Stimulated activated CD8-positive, alpha-beta memory T cell treated with anti-CD3 and anti-CD28 coated beads, Interleukin-15, amount 100 ng/mL, for 48 hours (primary cell): ENCODE measurements at places on chromosomes 12 and 14.

GRCh38 chr12:100857971-100858370 lies 63.4 kb downstream of the ANO4 start:
- DNase-seq: no peak

GRCh38 chr14:104844306-104845032 lies 20.6 kb upstream of the CEP170B start:
- DNase-seq: no peak

GRCh38 chr12:5809586-5809985 lies 135.5 kb downstream of the ANO2 start:
- no peak for DNase-seq

DNA sequence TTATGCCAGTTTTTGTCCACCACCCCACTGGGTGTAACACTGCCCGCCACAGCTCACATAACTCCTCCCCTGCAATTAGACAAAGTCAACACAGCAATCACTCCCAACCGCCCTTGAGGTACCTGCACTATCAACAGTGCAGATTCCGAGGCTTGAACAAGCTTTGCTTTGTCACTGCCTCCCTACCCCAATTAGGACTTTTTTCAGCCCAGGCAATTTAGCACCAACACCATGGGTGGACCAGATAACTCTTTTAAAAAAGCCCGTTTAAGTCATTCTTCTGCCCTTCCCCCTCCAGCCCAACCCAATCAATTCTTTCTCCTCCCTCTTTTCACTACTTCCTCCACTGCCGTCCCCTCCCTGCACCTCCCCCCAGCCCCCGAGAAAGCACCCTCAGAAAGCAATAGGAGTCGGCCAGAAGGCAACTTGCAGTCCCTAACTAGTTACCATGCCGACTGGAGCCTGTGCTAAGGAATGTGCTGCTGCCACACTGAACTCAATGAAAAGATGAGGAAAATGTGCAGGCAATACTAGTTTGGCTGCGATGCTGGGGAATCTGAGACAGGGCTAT lies 45.7 kb upstream of the OTX2 start:
- no peak for DNase-seq

DNA sequence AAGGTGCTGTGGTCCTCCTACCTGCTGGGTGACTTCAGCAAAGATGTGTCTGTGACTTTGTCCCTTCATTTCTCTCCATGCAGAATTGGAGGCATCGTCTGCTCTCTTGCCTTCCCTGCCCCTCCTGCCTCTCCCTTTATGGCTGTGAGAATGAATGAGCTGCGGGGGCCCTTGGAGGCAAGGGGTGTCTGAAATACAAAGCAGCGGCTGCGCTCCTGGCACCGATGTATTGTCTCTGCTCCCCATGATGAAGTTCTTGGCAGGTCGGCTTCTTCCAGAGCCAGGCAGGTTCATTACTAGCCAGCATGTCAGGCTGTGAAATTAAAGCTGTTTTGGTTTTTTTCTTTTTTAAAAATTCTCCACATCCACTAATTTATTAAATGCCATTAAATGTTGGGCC lies 194.5 kb downstream of the TSPAN9 start:
- DNase-seq: no peak

DNA sequence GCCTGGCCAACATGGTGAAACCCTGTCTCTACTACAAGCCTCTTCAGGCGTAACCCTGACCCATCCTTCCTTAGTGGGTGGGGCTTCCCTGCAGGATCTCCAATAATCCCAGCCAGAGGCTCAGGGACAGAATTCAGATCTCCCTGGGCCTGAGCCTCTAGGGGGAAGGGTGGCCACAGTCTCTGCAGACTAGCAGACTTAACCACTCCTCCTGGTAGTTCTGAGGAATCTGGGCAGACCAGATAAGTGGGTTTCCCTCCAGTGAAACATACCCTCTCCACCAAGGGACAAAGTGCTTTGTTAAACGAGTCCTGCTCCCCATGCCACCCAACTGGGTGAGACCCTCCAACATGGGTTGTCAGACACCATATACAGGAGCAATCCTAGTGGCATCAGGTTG lies 36.6 kb upstream of the TRIM9 start:
- DNase-seq: no peak

- no peak for DNase-seq
These were observed 4.5 kb downstream of the HOXC10 start for GRCh38 chr12:53989227-53990113.

- DNase-seq: no peak
These were observed 340.2 kb downstream of the SEC23A start for GRCh38 chr14:38762845-38763244.

DNA sequence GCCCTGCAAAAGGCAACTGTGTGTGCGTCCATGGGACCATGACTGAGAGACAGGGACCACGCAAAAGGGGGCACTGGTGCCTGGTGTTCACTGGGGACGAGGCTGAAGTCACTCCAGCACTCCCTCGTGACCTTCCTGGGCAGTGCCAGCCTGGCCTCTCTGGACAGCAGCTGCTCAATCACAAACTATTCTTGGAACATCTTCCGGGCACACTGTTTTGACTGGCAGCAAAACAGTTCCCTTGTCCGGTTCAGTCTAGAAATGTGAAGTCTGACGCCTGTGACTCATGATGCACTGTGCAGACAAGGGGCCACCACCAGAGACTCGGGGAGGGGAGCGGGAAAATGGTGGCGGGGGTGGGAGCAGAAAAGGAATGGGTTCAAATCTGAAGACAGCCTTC lies 20.8 kb downstream of the SNRNP35 start:
- no peak for DNase-seq

- no peak for DNase-seq
These were observed 123.6 kb downstream of the TSPAN9 start for GRCh38 chr12:3200814-3201233.

DNA sequence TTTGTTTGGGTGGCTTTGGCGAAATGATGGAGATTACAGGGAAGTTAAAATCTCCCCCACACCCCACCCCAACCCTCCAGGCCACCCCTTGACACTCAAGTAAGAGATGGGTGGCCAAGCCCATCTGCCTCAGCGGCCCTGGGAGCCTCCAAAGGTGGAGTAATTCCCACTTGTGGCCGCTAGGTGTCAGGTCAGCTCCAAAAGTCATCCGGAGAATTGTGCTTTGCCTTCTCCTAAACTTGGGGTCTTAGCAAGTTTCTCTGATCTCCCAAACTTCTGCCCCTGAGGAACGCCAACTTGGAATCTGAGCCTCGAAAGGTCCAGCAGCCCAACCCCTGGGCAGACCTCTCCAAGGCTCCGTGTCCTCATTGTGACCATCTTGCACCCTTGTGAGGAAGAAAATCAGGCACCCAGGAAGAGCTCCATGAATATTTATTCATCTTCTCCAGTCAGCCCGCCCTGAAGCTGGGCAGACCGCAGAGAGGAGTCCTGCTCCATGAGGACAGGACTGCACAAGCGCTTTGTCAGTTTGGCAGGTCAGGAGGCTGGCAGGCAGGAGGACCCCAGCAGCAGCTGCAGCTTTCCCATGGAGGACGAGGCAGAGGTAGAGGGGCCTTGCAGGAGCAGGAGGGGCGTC lies 46.7 kb downstream of the LRRC74A start:
- peak; percentile 21 for DNase-seq

- peak; percentile 69 for DNase-seq
These were observed 12.2 kb downstream of the DEGS2 start for GRCh38 chr14:100147181-100147631.

DNA sequence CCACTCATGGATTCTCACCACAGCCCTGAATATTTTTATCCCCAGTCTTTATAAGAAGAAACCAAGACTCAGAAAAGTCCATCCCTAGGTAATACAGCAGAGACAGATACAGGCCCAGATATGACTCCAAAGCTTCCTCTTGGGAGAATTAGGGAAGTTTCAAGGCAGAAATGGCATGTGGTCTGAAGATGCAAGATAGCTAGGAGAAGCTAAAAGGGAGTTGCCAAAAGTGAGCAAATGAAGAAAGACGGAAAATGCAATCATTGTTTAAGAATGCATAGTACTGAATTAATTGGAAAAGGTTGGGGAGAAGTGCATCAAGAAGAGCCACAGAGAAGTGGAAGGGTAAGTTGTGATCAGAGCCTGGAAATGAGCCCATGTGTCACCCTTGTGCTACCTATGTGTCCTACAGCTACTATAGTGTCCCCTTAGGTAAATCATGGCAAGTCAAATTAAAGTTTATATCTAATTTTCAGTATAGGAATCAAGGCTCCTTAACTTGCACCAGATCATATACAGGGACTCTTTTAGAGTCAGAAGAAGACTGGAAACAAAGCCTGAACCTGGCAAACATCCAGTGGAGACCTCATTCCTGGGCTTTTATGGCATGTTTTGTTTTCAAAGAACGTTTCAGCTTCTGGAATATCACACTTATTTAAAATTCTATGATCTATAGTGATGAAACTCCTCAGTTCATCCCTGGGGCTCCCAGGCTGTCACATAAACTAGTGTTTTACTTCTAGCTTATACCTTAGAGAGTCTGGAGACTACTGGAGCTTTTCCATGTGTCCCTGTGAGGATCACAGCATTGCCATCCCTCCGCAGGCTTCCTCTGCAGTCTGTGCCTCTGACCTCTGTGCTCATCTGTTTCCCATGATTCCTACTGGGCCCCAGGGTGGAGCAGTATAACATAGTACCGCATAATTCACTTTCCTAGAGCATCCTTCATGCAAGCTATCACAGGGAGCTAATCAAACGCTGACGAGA lies 189.0 kb upstream of the CDKN3 start:
- no peak for DNase-seq

DNA sequence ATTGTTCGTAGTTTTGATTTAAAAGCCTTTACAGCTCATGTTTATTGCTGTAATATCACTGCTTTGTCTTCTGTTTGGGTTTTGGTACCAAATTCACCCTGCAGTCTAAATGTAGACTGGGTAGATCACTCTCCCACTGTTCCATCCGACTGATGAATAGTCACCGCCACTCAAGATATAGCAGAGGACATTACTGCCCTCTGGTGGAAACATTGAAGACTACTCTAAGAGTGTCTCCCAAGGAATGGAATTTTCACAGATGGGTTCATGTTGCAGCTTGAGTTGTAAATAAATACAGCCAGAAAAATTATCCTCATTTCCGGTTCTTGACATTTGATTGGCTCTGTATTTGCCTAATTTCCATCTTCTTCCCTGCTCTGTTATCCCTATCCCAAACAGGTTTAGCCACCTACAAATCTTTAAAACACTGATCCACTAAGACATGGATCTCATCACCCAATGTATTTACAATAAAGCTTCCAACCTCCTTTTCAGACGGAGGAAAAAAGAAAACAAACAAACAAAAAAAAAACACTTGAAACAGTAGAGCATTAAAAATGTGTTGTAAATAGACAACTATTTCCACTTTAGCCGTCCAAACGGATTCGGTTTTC lies 198.3 kb upstream of the CPNE8 start:
- no peak for DNase-seq

DNA sequence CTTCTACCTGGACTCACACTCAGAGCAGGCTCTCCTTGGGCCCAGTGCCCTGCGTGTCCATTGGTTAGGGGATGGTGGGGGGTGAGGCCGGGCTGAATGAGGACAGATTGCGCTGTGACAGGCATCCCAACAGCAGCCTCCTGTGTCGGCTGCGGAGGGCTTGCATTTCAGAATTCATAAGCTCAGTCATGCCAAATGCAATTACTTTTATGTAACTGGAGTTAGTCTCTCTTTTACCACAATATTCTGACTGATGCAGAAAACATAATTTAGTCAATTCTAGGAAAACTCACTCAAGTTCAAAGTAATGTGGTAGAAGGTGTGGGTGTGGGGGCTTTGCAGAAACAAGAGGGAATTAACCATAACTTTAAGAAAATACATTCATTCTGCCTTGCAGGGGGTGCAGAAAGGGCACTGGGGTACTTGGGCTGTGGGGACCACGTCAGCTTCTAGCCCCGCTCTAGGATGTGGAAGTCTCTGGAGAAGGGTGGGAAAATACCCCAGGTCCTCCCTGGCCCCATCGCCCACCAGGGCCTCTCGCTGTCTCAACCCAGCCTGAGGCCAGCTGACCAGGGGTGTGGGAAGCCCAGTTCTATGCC lies 257.7 kb downstream of the ADGRD1 start:
- DNase-seq: no peak

- DNase-seq: no peak
These were observed 262.7 kb downstream of the SYT1 start for GRCh38 chr12:79127271-79127751.

GRCh38 chr12:2173971-2174370 lies 121.2 kb downstream of the CACNA1C start:
- no peak for DNase-seq
